ENCODE measurements at places on chromosomes 2 and 18.

- DNase-seq: no peak
Measured at GRCh38 chr18:74292541-74292858, 737 bp upstream of the CYB5A start.

DNA sequence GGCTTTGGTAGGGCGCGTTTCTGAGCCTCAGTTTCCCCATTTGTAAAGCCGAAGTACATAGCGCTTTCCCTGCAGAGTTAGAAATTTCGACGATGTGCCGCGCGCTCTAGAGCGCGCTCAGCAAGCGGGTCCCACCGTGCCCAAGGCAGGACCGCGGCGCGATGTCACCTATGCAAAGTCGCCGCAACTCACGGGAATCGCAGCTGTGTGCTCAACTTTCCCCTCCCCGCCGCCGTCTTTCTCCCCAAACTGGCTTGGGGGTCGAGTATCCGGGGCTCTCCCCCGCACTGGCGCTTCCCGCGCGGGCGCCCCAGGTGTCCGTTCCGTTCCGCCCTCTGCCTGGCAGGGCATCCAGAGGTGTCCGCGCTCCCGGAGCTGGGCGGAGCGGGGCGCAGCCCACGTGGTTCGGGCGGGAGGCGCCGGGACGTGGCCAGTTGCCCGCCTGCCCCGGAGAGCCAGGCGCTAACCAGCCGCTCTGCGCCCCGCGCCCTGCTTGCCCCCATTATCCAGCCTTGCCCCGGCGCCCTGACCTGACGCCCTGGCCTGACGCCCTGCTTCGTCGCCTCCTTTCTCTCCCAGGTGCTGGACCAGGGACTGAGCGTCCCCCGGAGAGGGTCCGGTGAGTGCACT, at the start of gene MLPH:
Gene MLPH, plus strand, starts transcription at position 433 of the 630 bp plus-strand sequence. CDS start 6,176 bp downstream, outside the sequence.
- no peak for DNase-seq

DNA sequence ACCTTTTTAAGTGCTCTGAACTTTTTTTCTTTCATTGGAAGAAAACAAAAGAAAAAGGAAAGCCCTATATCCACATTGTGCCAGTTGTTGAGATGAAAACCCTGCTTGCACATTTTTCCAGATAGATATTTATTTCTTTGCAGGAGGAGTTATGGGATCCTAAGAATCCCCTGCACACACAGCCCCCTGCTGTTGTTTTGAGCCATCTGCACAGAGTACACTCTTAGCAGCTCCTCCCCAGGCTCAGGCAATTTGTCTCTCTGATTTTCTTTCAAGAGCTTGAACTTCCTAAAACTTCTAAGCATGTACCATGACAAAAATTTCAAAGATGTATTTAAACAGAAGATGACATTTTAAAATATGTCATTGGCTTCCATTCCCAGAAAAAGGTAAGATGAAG, 436.9 kb downstream of the METTL4 start:
- no peak for DNase-seq

DNA sequence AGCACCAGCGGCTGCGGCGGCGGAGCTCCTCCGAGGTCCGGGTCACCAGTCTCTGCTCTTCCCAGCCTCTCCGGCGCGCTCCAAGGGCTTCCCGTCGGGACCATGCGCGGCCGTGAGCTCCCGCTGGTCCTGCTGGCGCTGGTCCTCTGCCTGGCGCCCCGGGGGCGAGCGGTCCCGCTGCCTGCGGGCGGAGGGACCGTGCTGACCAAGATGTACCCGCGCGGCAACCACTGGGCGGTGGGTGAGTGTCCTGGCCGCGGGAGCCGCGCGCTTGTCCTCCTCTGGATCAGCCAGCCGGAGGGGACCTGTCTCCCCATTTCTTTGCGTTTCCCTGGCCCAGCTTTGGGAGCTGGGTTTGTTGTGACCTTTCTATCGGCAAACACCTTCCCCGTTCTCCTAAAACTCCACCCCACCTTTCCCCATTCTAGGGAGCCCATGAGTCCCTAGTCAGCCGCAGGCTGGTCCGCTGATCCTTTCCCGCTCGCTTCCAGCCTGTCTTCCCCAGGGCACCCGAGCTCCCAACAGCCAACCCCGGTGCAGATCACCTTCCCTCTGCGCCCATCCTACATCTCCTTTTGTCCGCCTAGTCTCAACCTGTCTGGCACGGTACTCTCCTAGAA, 316 bp downstream of the GRP start:
- DNase-seq: no peak

DNA sequence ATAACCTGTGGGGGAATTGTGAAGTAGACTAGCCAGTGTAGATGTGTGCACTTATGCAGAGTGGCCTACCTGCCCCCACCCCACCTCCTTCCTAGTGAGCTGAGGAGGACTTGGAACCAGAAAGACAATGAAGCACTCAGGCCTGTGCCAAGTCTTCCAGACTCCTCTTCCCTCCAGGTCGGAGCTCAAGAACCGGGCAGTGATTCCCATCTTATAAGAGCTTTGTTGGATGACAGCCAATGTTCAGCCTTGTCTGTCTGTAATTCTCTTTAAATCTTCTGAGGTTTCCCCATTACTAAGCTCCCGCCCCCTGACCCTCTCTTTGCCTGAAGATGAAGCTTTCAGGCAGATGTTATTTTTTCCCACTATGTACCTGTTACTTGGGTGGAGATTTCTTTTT, 121.0 kb downstream of the SMAD2 start:
- DNase-seq: no peak

DNA sequence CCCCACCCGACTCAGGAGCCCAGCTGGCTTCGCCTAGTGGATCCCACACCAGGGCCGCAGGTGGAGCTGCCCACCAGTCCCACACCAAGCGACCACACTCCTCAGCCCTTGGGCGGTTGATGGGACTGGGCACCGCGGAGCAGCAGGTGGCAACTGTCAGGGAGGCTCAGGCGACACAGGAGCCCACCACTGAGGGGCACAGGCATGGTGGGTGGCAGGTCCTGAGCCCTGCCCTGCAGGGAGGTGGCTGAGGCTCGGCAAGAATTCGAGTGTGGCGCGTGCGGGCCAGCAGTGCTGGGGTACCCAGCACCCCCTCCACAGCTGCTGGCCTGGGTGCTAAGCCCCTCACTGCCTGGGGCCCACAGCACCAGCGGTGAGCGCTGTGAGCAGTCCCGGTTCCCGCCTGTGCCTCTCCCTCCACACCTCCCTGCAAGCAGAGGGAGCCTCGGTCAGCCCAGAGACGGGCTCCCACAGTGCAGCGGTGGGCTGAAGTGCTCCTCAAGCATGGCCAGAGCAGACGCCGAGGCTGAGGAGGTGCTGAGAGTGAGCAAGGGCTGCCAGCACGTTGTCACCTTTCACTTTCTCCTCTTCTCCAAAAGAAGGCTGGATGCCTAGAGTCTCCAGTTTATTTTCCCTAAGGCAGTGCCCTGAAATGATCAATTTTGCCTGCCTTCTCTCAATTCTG, 1440.7 kb upstream of the ZEB2 start:
- no peak for DNase-seq

- no peak for DNase-seq
Measured at GRCh38 chr2:203569677-203570316, 34.7 kb upstream of the RAPH1 start.

- DNase-seq: no peak
Measured at GRCh38 chr2:1305342-1306013, 107.8 kb upstream of the TPO start.

DNA sequence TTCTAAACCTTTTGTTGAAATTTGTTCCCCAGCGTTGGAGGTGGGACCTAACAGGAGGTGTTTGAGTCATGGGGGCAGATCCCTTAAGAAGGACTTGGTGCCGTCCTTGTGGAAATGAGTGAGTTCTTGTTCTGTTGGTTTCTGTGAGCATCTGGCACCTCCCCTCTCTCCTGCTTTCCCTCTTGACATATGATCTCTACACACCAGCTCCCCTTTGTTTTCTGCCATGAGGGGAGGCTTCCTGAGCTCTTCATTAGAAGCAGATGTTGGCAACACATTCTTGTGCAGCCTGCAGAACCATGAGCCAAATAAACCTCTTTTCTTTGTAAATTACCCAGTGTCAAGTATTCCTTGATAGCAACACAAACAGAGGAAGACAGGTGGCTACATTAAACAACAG, 23.8 kb downstream of the NABP1 start:
- DNase-seq: no peak

GRCh38 chr2:51013933-51014526, 17.9 kb downstream of the NRXN1 start:
- no peak for DNase-seq
